ENCODE measurements at places on chromosomes 2 and 18.

- no peak for DNase-seq
Observed at GRCh38 chr18:38847326-38847725, 1281.7 kb upstream of the CELF4 start.

- no peak for DNase-seq
Observed at GRCh38 chr2:156565066-156565710, 129.0 kb downstream of the GPD2 start.

GRCh38 chr2:168210895-168211570, 36.4 kb downstream of the STK39 start:
- DNase-seq: no peak

DNA sequence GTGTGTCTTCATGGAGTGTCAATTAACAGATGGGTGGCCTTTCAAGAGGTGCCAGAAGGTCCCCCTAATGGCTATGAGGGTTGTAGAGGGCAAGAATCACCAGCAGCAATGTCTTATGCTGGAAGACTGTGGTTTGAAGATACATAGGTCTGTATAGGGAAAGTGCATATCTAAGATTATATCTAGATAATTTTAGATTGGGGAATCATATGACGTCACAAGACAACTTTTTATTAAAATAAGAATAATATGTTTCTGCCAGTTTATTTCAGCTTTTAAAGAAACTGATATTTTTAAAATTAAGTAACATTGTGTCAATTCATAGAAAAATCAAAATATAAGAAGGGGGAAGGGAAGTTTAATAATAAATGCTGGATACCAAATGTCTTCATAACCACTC, 162.3 kb downstream of the TTN start:
- DNase-seq: no peak

DNA sequence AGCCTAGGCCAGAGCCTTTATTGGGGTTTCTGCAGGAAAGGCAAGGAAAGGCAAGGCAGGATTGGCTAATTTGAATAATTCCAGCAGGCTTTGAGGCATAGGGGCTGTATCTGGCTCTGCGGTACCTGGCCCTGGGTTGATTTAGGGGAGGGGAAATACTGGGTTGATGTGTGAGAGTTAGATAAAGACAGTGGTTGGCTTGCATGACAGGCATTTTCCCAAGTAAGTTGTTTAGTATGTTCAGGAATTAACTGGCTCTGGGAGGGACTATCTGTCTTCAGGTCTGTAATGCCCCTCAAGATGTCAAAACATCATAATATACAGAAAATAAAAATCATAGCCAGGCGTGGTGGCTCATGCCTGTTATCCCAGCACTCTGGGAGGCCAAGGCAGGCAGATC, 98.7 kb downstream of the UBR3 start:
- DNase-seq: no peak

DNA sequence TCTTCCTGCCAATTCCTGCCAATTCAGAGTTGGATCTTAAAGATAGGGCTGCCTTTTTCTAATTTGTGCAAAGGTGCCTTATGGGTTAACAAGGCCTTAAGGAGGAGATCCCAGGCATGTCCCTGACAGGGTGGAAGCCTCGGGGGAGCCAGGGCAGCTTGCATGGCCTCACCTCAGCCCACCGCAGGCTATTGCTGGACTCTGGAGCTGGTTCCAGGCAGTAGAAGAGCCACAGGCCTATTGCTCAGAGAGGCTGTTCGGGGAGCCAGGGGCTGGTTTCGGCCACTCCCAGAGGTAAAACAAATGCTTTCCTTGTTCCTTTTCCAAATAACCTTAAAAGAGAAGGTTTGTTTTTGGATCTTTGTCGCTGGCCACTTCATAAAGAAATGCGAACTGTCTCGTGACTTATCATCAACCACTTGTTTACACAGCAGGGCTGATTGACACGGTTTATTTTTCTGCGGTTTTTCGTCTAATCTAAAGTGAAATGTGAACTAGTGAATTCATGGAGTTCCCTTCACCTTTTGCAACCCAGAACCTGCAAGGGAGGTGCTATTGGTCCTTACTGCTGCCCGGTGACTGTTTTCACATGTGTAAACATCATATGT, 108.6 kb downstream of the APOB start:
- no peak for DNase-seq

- no peak for DNase-seq
Observed at GRCh38 chr2:211723398-211723797, 815.2 kb downstream of the ERBB4 start.

Measured in left hindlimb (tissue), 1 donor.